ENCODE measurements at places on chromosomes 1 and 21.

- DNase-seq = no peak
These were observed 454.6 kb upstream of the RUNX1 start for GRCh38 chr21:35503671-35504070.

GRCh38 chr1:193592317-193592716 lies 405.9 kb upstream of the B3GALT2 start:
- no peak for DNase-seq

GRCh38 chr1:18946550-18947381 lies 9.7 kb downstream of the IFFO2 start:
- no peak for DNase-seq

DNA sequence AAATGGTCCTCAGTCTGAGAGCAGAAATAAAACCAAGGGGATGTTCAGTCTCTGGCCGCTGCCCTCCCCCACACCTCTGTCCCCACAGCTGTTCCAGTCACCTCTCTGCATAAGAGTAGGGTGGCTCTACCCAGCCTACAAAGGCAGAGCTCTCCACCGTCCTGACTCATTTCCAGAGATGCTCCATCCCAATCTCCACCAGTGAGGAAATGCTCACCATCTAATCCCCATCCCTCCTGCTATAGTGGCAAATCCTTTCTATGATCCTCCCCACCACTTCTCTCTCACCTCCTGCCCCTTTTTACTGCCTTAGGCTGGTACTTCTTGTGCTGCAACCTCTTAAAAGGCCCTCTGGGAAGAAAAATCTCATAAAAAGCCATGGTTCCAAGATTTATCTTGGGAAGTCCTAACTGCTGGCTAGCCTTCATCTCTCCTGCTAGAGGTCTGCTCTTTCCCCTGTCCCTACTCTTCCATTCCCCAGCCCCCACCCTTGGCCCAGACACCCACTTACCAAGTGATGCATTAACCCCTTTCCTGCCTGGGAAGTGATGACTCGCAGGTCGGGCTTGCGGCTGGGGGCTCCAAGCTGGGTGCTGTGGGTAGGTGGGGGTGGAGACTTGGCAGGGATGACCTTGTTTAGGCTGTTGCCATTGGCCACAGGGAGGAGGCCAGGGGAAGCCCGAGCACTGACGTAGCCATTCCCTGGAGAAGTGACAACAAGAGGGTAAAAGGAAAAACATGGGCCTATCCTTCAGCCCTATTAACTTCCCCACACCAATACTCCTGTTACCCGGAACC lies 23.9 kb downstream of the MEF2D start:
- no peak for DNase-seq

DNA sequence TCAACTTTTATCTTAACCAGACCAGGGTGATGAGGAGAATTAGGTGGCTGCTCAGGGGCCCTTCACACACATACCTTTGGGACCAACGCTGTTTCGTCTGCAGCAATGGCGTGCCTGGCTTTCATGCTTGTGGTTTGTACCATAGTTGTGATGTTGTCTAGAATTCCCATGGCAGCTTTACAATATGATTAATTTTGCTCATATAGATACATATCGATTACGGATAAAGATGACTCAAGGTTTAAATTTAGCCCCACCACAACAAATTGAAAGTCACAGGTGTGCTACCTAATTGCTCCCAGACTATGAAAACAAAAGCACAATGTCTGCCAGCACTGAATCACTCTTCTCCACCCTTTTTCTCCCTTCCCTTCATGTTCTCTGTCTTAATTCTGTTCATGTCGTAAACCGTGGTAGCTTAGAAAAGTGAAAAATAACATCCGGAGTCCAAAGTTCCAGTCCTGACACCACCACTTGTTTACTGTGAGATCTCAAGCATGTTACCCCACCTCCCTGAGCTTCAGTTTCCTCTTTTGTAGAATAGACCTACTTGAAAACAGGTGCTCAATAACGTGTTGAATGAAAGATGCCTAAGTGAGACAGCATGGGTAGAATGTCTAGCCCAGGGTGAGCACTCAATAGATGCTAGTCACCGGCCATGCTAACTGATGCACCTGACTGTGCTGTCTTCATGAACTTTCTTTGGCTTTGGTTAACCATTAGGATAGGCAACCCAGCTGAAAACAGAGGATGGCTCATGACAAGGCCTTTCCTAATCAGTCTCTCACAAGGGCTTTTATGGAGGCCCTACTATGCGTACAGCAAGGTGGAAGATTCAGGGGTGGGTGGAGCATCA lies 22.1 kb upstream of the JUN start:
- DNase-seq = no peak

DNA sequence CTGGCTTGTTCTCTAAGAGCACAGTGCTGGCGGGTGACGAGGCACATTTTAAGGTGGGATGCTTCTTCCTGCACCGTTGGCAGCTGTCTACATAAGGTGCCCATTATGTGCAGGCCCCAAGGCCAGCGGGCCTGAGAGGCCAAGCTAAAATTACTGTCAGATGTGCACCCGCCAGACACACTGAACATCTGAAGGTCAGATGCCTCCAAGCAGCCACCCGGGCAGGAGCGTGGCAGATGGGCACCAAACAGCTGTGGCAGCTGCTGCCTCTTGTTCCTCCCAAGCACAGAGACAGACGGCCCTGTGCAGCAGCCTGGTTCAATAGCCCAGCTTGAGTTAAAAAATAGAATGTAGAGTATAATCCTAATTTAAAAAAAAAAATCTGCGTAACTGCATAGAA lies 211.9 kb upstream of the EDN2 start:
- no peak for DNase-seq

- DNase-seq = no peak
These were observed 16.0 kb downstream of the THEM4 start for GRCh38 chr1:151893176-151893924.

DNA sequence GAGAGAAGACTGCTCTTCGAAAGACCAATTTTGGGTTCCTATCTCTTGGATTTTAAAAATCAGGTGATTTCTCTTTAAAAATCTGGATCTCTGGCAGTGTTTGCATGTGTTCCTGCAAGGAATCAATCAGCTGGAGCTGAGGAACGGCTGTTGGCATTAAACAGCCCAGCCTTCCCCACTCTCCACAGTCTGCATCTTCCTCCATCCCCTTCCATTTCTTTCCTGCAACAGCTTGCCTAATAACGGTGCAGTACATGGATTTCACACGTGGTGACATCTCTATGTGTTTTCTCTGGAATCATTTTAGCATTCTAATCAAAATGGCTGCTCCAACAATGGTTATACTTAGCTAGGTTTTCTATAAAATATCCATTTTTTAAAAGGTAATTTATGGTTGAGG lies 20.0 kb downstream of the RIPPLY3 start:
- no peak for DNase-seq

DNA sequence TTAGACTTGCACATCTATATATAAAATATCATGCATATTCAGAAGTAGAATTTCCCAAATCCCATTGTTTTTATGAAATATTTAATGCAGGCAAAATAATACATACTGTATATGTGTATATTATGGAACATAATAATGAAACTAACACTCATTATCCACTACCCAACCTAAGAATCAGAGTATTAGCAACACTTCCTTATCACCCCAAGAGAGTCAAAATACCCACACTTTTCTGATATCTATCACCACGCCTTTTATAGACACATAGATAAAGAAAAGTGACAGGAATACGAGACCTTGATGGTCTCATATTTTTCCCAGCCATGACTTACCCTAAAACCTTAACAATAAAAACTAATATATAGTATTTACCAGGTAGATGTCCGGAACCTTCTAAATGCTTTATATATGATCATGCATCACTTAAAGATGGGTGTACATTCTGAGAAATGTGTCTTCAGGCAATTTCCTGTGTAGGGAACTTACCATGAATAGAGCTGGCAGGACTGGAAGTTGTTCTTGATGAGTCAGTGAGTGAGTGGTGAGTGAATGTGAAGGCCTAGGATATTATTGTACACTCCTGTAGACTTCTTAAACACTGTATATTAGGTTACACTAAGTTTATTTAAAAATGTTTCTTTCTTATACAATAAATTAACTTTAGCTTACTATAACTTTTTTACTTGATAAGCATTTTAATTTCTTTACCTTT lies 45.5 kb downstream of the TNFSF4 start:
- no peak for DNase-seq

- DNase-seq = no peak
These were observed 55.6 kb upstream of the MACF1 start for GRCh38 chr1:39148942-39149341.

- no peak for DNase-seq
These were observed 275.8 kb upstream of the ST6GALNAC5 start for GRCh38 chr1:76591461-76591860.

DNA sequence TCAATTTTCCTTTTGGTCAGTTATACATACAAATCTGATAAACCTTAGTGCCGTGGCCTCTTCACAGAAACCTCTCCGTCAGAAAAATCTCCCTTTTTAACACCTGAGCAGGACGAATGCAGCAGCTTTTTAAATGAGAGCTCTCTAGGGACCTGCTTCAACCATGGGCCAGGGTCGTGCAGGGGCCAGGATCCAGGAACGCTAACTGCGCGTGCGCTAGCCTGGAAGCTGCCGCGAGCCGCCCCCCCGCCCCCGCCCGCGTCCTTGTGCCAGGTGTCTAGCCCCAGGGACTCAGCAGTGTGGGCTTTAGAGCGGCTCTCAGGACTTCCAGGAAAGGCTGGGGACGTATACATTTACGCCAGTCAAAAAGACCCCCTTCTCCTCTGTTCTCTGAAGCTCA lies 136.8 kb upstream of the FMN2 start:
- no peak for DNase-seq

- no peak for DNase-seq
These were observed 1.9 kb downstream of the RNF11 start for GRCh38 chr1:51238034-51238403.

DNA sequence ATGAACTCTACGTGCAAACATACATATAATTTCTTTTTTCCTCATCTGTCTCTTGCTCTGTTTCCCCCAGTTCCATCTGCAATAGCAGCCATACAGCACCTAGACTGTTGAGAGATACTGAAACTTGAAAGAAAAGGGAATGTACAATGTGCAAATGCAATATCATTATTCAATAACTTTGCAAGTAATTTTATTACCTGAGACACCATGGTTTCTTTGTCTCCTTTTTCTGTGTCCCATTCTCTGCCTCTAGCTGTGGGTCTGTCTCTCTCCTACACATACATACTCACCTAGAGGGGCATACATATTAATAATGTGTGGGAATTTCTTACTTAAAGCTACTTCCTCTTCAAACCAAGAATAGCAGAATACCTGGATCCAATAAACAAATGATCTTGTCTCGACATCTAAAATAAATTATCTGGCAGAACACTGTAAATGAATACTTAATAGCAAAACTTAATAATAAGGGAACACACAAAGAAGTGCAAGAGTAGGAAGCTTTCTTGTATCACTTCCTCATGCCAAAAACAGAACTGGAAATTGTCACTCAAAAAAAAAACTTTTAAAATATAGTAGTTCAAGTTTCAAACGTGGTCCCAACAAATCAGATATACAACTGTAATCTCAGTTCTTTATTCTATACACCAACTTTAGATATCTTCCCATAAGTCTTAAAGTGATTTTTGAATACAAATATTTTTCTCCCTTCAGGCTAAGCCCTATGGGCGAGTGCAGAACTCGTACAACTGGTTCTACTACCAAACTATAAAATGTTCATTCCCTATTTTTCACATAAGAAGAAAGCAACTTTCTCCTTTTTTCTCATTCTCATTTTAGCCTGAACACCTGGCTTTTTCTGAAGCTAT lies 194.6 kb downstream of the NRIP1 start:
- no peak for DNase-seq

DNA sequence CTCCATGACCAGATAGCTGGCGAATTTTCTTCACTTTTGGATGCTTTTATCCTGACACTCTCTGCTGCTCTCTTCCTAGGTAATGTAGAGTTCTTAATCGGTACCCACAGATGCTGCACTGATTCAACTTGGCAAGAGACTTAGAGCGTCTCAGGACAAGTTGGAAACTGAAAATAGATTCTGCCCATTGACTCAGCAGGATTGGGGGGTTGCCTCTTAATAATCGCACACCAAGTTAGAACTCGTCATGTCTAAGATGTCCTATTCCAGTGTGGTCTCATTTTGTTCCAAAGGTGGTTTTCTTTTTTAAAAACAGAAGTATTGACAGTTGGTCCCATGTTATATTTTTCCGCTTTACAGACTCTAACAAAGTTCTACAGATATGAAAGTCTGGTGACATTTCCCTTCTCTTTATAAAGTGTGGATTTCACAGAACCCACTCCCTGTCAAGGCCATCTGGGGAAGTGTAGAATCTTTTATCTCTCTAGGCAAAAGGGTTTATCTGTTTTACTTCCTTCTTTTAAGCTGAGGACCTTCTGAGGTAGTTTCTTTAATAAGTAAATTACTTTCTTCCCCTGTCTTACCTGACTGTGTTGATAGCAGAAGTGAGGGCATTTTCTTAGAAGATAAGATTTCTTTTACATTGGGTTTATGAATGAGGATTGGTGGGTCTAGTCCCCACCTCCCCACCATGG lies 12.1 kb upstream of the DIPK1A start:
- DNase-seq = no peak

GRCh38 chr1:54118704-54119103 lies 34.1 kb downstream of the CDCP2 start:
- peak; percentile 20 for DNase-seq

DNA sequence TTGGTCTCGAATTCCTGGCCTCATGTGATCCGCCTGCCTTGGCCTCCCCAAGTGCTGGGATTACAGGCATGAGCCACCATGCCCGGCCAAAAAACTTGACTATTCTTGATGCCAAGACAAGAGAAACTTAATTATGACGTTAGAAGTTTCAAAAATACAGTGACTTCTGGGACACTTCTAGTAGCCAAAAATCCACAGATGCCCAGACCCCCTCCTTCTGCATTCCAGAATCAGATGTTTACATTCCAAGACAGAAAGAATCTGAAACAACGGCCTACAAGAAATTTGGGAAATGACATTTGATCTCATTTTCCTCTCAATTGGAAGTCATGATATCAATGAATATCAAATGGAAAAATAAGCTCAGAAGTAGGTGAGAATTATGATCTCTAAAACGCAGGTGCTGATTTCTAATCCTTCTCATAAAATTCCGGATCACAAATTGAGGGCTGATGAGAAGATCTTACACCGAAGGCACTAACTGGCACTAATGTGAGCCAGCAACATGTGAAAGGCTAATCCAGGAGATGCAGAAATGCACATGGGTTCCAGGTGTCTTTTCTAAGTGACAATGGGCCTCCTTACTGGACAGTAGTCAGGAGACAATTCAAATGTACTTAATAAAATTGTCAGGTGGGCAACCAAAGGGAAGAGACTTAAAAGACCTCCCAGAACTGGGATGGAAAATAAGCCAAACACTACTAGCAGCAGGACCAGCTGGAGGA lies 5.5 kb downstream of the RAB29 start:
- DNase-seq = no peak

DNA sequence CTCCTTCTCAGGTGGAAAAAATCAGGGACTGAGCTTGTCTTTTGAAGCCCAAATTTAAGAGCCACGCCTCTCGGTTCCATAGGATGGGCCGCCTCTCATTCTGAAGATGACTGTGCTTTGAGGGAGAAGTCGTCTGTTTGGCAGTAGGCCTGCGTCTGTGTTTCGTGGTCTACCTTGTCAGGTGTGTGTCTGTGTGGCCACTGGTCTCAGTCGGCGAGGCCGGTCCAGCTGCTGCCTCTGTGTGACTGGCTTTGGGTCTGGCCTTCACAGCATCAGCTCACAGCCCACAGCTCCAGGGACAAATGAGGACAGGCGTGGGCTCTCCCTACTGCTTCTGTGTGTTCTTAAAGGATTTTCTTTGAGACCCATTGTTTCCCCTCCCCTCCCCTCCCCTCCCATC lies 50.3 kb downstream of the B3GALT5 start:
- DNase-seq = no peak

GRCh38 chr1:245673881-245674414 lies 519.2 kb downstream of the KIF26B start:
- DNase-seq = no peak

GRCh38 chr1:91736715-91737615 lies 149.0 kb downstream of the TGFBR3 start:
- DNase-seq = peak; percentile 82

GRCh38 chr1:12501661-12502060 lies 116.3 kb downstream of the DHRS3 start:
- no peak for DNase-seq

Data from BJ (cell line).